ENCODE measurements at places on chromosomes 7 and 10.

GRCh38 chr10:59971915-59972314, 65.6 kb upstream of the CCDC6 start:
- DNase-seq: no peak

- DNase-seq: no peak
Observed at GRCh38 chr10:49752584-49752983, 9.5 kb downstream of the OGDHL start.

GRCh38 chr7:13821152-13821787, 168.2 kb downstream of the ETV1 start:
- DNase-seq: no peak

GRCh38 chr7:38051786-38052185, 126.3 kb upstream of the STARD3NL start:
- no peak for DNase-seq

DNA sequence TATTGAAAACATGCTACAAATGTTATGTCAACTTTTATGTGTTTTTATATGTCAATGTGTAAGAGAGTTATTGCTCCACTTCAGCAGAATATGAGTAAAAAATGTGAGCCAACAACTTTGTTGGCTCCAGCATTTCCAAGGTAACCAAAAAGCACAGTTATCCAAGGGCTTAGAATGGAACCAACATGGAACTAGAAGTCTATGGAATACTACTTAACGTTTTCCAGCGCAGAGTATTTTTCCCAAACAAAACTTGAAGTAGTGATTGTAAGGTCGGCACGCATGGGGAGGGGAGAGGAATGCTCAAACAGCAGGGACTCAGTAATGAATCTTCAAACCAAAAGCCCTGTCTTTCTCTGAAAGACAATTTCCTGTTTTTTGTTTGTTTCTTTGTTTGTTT, 45.0 kb upstream of the TSPAN13 start:
- no peak for DNase-seq

GRCh38 chr7:2975821-2976371, 67.8 kb downstream of the CARD11 start:
- DNase-seq: no peak

GRCh38 chr10:103881416-103882284, 26.3 kb upstream of the SH3PXD2A start:
- no peak for DNase-seq

- no peak for DNase-seq
Observed at GRCh38 chr10:35993591-35994515, 351.8 kb upstream of the FZD8 start.

DNA sequence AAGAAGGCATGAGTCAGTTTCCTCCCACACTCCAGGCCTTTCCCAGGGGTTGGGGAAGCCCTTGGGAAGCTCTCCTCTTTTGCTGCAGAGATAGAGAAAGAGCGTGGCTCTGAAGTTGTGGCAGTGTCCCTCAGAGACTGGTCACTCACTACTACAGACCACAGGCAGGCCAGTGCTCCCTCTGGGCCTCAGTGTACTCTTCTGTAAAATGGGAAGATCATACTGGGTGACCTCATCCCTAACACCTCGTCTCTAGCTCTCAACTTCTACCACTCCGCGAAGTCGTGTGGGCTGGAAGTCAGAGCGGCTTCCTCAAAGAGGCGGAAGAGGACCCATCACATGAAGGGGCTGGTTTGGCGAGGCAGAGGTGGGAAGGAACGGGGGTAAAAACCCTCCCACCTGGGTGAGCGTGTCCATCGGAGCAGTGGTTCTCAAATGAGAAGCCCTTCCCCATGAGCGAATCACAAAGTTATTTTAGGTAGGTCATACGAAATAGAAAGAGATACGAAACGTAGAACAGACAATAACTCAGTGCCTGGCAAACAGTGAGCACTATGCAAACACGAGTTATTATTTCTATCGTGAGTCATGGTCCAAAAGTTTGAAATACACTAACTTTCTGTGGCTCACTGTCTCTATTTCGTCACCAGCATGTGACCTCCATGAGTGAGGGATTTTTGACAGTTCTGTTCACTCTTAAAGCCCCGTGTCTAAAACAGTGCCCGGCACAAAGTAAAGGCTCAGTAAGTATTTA, 32.7 kb downstream of the PRKAG2 start:
- no peak for DNase-seq

DNA sequence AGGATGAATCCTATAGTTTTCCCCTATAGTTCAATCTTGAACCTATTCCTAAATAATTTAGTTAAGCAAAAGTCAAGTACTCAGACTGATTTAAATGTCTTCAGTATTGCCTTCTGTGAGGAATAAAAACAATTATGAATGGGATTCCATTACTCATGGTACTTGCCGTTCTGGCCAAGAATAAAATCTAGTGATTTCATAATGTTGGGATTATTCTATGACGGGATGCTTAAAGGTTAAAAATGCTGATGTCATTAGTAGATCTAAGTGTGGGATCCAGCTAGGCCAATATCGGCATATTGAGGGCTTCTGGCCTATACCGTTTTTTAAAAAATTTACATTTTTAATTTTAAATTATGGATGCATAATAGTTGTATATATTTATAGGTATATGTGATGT, 5.3 kb downstream of the BPGM start:
- DNase-seq: no peak

DNA sequence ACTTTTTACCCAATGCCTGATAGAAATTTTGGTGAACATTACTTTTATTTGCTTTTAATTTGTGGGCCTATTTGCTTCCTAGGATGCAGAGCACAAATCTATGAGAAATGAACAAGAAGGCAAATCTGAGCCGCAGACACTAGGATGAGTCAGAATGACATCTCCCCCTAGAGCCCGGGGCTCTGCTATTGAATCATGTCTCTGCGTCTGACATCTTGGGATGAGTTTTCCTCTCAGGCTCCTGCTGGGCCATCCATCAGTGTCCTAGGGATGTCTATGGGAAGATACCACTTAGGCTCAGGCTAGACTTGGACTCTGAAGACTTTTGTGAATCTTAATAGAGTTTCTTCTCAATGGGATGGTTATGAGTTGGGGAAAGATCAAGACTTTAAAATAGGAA, 157.3 kb upstream of the MTPN start:
- no peak for DNase-seq

GRCh38 chr10:86200269-86200668, 166.3 kb downstream of the GRID1 start:
- DNase-seq: no peak

DNA sequence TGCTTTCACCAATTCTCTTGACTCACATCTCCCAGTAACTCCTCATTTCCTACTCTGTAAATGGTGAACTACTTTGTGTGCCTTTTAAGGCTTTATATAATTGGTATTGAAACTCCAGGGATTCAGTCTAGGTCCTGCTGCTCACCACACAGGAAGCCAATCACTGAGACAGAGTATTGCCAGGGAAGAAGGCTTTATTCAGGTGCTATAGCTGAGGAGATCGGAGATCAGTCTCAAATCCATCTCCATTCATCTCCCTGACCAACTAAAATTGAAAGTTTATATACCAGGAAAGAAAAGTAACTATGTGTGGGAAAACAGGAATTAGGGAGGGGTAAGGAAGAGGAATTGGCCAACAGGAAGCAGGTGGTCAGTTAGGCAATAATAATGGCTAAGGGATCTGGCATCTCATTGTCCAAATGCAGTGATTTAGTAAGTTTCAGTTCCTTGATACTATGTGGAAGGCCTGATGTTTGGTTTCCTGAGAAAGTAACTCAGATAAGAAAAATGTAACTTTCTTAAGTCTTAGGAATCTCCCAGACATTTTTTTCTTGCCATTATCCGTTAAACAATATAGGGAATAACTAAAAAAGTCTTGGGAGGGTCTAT, 10.2 kb upstream of the SDHAF3 start:
- DNase-seq: no peak

DNA sequence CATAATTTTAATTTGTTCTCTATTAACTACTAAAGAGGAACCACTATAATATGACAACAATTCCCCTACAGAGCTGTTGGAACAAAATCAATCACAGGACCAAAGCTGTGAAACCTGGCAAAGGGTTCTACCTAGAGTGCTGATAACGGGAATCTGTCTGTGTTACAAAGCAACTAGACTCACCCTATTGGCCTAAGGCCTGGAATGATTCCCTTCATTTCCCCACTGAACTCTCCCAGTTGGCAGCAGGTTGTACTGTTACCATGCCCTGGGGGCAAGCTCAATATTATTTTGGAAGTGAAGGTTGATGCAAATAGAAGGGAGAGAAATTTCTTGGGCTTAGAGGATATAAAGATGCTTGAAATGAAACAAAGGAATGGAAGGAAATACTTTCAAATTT, 81.8 kb downstream of the SEMA3A start:
- no peak for DNase-seq

- DNase-seq: no peak
Observed at GRCh38 chr7:136496551-136496950, 371.9 kb upstream of the CHRM2 start.

GRCh38 chr7:94562525-94562924, 52.9 kb downstream of the CASD1 start:
- DNase-seq: no peak

GRCh38 chr10:110033701-110034235, 26.0 kb downstream of the ADD3 start:
- DNase-seq: no peak

DNA sequence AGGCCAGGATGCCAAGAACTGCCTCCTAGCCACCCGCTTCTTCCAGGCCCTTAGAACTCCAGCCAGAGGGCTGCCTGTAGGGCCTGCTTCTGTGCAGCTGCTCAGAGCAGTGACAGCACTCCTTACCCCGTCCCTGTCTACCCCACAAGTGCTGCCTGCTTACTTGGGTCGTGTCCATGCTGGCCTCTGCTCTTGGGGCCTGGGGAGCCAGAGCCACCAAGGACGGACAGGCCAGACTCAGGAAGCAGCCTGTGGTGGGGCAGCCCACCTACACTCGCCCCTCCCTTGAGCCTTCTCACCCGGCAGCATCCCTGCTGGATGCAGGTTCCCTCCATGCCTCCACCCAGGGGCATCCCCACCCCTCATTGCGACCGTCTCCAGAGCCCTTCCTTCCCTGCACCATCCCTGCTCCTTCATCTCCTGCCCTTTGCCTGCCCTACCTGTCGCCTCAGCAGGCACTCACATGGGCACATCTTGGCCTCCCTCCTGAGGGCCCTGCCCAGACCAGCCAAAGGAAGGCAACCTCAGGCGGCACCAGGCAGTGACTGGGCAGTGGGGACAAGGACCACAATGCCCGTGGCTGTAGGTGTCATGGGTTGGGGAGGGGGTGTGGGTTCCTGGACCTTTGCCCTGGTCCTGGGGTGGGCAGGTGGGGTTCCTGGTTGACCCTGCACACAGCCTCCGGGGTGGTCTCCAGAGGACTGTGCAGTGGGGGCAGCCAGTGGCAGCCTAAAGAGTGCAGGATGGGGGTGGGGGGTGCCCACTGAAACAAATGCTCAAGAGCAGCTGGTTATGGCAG, 78.0 kb upstream of the TNS3 start:
- DNase-seq: no peak

- no peak for DNase-seq
Observed at GRCh38 chr10:23412223-23412622, 26.7 kb upstream of the OTUD1 start.

- DNase-seq: no peak
Observed at GRCh38 chr7:151248346-151249033, at the start of gene SMARCD3. Gene SMARCD3 (minus strand): TSS chr7:151248694. CDS start chr7:151248562, 132 bp downstream.

- DNase-seq: no peak
Observed at GRCh38 chr7:47345857-47346298, 236.0 kb downstream of the TNS3 start.

- DNase-seq: no peak
Observed at GRCh38 chr10:28295336-28295735, 7.5 kb downstream of the MPP7 start.

DNA sequence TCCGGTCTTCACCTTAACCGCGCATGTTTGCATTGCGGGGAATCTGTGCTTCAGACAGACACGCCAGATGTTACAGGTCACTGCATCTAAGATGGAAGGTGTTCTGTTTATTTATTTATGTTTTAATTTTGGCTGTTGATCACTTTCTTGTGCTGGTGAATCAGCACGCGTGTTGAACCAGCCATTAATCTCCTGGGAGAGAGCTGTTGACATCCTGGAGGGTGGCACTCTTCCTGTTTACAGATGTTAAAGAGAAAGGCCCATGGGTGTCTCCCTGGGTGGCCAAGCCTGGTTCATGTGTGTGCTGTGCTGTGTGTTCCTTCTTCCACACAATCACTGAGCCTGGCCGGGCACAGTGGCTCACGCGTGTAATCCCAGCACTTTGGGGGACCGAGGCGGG, 355.3 kb downstream of the PAXIP1 start:
- DNase-seq: no peak
